ENCODE measurements at places on chromosomes 13 and 19.

DNA sequence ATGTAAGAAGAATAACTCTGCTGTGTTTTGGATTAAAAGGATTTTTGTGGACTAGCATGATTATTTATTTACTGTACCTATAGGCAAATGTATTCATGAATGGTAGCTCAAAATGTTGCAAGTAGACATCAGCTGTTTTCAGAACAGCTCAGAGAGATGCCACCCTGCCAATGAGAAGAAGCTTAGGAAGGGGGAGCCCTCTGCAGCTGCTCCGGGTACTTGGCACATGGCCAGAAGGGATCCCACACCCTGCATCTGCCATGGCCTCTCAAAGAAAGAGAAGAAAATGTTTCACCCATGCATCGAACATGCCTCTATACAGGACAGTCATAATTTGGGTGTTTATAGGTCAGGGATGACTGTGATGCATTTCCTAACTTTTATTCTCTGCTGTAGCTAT is 30.5 kb upstream of the MBNL2 start:
- peak; percentile 15 for DNase-seq

GRCh38 chr19:13154911-13155471 is 4.8 kb downstream of the IER2 start:
- no peak for DNase-seq

DNA sequence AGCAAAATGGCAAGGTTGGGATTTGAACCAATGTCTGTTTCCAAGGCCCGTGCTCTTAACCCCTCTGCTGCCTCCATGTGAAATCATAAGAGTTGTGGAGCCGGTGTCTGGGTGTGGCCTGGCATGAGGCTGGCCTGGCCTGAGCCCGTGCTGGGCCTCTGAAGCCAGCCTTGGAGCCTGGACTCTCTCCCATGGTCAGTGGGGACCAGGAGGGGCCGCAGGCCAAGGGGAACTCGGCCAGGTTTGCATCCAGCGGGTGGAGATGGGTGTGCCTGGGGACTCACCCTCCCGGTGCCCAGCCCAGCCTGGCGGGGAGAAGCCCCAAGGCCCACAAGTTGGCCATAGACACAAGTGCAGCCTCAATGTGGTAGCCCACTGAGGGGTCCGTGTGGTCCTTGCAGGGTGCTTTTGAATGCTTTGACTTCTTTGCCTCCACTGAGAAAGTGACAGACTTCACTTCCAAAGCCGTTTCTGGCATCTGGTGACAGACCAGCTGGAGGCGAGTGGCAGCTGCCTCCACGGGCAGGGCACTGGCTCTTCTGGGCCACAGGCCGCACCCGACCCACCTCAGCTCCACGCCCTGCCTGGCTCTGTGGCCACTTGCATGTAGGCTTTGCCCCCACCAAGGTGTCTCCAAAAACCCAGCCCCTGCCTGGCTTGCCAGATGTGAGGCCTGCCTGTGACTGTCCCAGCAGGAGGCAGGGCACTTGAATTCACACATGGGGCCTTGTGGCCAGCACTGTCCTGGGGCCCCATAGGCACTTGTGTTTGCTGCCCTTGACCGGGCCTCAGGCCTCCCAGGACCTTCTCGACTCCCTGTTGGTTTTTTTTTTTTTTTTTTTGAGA is 26.2 kb upstream of the NCCRP1 start:
- no peak for DNase-seq

DNA sequence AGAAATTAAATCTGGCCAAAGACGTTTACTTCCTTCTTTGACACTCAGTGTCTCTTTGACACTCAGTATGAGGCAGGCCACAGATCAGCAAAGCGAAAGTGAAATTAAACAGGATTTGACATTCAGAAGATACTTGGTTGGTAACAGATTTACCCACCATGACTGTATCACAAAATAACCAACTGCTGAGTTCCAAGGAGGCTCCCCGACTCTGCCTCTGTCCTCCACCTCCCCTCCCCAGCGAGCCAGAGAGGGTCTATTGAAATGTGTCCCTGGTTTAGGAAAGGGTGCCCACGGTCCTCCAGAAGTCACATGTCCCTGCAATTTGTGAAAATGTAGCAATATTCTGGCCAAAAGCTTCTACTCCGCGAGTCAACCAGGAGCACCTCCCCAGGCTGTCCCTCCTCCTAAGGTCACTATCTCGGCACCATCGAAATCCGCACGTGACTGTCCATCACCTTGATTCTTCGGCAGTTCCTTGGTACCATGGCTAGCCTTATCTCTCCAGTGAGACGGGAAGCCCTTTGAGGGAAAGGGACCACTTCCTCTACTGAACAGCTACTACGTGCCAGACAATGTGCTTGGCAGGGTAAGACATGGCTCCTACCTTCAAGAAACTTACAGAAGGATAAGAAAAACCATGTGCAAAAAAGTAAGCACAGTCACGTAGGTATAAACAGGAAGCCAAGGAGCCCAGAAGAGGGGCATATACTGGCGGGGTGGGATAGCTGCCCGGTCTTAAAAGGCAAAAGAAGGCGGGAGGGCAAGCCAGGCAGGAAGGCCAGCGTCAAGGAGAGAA is 1.5 kb downstream of the N4BP2L1 start:
- no peak for DNase-seq

DNA sequence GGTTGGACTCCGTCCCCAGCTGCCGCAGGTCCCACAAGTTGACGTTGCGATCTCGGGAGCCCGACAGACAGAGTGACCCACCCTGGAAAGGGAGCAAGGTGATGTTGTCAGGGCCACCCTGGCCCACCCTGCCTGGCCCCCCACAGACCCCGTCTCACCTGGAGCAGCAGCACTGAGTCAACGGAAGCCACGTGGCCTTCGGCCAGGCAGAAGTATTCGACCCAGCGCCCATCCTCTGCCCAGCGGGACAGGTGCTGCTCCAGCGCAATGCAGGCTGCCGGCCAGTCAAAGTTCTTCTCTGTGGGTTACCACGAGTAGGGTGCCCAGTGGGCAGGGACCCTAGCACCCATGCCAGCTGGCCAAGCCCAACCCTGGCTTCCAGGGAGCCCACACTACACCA is 1.8 kb downstream of the FBXW9 start:
- no peak for DNase-seq

GRCh38 chr13:99376924-99377323 is 69.7 kb upstream of the GPR183 start:
- no peak for DNase-seq
